ENCODE measurements at places on chromosomes 1 and 21.

DNA sequence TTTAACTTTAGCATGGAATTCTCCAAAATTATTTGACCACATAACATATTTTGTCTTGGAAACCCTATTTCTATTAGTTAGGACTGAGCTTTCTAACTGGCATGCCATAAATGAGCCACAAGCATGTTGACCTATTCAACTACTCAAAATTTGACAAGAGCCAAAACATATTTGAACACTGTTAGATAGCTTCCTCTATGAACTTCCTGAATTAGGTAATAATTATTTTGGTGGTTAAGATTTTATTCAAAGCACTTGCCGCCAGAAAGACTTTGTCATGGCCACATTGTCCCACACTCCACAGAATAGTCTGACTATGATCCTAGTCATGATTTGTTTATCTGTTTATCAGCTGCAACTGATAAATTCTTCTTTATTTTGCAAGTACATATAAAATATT is 23.1 kb upstream of the CTPS1 start:
- no peak for DNase-seq

DNA sequence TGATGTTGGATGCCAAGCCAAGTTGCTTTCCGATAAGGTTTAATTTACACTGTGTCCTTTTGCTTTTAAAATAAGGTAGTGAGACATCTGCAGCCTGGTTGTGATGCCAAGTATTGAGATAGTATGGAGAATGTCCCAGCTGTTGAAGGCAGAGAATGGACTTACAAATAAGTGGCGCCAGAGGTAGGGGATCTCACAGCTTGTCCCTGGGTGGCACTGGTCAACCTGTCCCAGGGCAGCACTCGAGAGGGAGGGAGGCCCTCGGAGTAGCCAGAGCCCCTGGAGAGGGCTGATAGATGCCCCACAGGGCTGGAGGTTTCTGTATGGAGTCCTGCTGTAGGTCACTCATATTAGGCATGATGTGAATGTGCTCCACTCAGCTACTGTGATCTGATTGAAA is 98.5 kb downstream of the GALNT2 start:
- DNase-seq, result no peak

DNA sequence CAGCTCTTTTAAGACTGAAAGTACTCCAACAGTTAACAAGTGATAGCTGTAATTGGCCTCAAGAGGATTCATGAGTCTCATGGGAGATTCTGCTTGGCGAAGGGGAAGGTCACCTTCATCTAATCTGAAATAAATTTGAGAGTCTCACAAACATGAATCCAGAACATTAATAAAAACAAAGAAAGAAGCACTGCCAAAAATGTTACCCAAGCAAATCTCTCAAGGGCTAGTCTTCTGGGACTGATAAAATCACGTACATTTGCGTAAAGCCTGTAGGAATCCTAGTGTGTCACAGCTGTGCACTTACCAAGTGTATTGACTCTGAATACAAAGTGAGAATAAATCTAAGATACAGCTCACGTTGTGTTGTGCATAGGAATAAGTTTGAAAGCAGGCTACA is 21.2 kb upstream of the NUF2 start:
- DNase-seq, result no peak

GRCh38 chr1:235331401-235331800 is 3.0 kb downstream of the GGPS1 start:
- no peak for DNase-seq

DNA sequence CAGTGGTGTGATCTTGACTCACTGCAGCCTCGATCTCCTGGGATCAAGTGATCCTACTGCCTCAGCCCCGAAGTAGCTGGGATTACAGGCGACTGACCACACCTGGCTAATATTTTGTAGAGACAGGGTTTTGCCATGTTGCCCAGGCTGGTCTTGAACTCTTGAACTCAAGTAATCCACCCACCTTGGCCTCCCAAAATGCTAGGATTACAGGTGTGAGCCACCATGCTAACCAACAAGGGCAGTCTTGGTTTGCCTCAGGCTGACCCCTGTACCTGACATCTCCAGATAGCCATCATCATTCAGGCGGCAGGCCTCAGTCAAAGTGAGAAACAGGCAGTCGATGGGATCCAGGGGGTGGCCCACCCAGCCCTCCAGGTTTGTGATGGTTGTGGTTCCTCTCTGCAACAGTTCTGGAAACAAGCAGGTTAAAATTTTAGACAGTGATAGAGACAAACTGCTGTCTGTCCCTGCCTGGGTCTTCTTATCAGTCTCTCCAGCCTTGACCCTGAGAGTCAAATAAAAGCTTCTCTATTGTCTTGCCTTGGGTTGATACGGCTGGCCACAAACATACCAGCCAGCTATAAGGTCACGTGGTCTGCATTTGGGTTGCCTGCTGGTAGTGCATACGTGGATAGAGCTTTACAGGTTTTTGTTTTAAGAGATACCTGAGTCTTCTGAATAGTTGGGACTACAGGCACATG is 26.8 kb downstream of the UROD start:
- DNase-seq, result no peak

DNA sequence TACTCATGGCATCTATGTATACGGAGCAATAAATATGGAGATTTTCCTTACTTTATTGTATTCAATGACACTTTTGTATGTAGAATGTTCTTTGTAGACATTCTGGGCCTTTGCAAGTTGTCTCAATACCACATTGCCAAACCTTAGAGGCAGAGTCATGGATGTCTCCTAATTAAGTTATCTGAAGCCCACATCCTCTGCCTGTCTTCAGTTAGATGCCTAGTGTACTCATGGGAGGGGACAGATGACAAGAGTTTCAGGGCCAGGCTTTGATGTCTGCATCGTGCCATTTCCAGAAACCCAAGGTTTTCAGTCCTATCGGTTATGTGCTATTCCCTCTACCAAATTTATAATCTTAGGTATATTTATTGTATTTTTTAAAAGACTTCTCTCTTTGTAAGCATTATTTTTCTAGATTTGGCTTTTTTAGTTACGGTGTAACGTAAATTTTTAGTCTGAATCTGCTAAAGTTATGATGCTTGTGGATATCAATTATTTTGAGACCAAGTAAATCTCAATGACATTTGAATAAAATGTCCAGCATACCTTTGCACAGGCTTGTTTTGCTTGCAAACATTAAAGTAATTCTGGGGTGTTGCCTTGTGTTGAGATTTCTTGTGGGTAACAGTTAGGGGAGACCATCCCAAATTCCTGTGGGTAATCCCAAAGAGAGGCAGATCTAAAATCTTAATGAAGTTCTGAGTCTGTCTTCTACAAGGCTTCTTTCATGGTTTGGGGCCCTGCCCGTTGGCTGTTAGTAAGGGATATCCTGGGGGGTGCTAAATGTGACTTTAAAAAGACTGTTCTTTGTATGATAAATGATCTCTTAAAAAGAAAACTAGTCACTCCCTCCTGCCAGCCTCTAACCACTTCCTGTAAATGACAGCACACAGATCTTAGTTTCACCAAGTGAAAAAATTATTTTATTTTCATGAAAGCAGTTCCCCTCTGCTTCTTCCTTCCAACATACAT is 8.0 kb upstream of the MACF1 start:
- peak; percentile 97 for DNase-seq

DNA sequence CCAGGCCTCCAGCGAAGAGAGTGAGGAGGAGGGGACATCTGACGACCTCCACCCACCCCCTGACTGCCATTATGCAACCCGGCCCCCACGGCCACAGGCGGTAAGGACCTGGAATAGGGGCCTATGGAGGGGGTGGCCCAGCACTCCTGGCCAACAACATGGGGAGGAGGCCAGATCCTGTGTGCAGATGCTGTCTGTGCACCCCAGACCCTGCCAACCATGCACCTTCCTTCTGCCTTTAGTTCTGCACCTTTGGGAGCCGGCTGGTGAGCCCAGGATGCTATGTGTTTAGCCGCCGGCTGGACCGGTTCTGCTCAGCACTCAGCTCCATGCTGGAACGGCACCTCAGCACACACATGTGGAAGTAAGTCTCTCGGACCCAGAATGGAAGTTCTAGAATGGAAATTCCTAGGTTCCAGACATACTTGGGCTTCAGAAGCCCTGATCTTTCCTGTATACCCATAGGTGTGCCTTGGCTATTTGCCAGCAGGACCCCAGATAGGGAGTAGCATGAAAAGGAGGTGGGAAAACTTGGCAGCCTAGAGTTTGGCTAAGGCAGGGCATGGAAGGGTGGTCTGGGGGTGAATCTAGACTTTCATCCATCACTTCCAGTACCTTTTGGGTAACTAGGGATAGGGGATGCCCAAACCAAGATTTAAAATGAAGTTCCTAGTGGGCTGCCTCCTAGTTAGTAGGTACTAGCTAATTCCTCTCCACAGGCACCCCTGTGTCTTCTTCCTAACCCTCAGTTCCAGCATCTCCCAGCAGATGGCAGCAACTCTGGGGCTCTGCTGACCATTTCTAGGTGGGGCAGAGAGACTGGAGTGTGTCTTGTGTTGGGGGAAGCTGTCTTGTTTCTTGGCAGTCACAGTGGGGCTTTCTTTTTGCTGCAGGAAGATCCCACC is 3.6 kb upstream of the CYB561D1 start:
- DNase-seq, result peak; percentile 39

- DNase-seq, result no peak
Measured at GRCh38 chr1:155113450-155113980, 14.2 kb upstream of the EFNA1 start.

DNA sequence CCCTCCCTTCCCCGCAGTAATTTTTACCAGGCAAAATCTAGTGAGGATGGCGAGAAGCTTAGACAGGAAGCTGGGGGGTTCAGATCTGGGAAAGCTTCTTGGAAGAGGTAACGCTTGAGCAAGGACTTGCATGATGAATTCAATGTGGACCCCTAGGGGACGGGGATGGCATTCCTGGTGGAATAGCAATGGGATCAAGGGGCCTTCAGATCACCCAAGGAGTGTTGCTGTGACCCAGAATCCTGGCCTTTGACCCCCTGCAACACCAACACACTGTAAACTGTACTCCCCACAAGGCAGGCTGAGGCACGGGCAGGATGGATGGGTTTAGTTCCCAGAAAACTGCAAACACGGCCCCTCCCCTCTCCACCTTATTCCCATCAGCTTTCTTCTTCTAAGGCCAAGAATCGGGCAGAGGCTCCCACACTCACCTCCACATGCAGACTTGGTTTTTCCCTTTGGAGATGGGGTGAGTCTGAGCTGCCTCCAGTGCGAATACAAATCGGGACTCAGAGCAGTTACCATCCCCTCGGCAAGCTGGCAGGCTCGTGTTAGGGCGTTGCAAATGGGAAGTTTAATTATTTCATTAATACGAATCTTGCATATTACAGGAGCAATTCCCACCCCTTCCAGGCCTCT is 20.1 kb downstream of the DISP3 start:
- no peak for DNase-seq

DNA sequence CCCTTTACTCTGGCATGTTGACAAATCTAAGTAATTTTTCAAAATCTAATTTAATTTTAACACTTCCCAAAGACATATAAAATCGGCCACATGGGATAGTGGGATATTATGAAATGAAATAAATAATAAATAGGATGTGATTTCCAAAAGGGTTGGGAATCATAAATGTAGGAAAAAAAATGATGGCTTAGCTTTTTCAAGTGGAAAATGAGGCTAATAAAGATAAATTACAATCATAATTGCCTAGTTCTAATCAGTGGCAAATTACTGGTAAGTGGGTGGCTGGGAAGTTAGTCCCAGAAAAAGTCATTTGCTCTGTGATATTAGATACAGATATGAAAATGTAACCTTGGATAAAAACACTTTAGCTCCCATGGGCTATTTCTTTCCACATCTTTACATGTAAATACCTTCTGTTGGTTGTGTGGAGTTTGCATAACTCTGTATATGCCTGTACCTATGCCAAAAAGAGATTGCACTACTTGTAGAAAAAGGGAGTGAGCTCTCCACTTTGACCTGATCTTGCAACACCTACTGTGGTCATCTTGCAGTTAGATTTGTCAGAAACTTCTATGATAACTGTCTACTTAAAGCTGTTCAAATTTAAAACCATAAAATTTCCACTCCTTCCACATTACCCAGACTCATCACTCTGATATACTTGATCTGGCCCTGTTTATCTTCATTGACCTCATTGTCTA is 284.6 kb upstream of the KAZN start:
- no peak for DNase-seq

GRCh38 chr21:37423103-37423502 is 56.5 kb downstream of the DYRK1A start:
- DNase-seq, result no peak

- peak; percentile 55 for DNase-seq
Measured at GRCh38 chr1:921011-921837, 2.5 kb upstream of the SAMD11 start.

All from Jurkat, Clone E6-1 (cell line).